ENCODE measurements at places on chromosomes 7 and 10.

DNA sequence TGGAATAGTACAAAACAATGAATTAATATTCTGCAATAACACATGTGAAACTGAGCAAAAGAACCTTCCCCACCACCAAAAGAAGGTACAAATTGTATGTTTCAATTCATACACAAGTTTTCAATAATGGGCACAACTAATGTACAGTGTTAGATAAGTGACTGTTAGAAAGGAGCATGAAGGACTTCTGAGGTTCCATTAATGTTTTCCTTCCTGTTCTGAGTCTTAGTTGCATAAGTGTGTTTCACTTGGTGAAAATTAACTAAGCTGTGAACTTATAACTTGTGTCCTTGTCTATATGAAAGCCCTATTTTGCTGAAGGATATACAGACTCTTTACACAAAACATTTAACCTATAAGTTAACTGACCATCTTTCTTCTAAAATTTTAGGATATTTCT lies 8.2 kb downstream of the GSAP start:
- DNase-seq: no peak

GRCh38 chr7:95303013-95303905 lies 21.1 kb downstream of the PON1 start:
- DNase-seq: no peak

- DNase-seq: no peak
These were observed 339.4 kb downstream of the FRMD4A start for GRCh38 chr10:13991353-13991752.

GRCh38 chr10:75245354-75246250 lies 9.8 kb upstream of the COMTD1 start:
- peak; percentile 39 for DNase-seq

DNA sequence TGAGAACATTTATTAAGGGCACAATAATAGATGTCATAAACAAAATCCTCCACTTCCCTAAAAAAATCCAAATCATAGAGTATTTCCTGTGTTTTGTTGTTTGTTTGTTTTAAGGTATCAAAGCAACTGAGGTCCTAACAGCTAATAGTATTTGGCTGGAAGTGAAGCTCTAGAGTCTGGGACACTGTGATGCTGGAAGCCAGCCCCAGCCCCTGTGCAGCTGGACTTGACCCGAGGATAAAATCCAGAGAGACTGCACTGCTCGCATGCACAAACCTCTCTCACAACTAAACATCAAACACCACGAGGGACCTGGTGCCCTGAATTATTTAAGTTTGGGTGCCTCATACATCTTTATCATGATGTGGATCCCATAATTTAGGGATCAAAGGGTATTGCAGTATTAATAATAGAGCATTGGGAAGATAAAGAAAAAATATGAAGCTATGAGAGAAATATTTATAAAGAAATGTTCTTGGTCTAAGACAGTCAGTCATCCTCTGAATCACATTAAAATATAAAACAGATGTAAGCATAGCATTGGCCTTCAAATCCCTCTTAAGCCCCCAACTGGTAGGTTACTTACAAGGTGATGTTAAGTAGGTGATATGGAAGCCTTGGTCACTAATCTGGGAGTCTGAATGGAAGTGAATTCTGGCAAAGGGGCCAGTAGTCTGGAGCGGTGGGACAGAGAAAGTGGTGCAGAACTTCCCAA lies 44.4 kb downstream of the CUBN start:
- no peak for DNase-seq

DNA sequence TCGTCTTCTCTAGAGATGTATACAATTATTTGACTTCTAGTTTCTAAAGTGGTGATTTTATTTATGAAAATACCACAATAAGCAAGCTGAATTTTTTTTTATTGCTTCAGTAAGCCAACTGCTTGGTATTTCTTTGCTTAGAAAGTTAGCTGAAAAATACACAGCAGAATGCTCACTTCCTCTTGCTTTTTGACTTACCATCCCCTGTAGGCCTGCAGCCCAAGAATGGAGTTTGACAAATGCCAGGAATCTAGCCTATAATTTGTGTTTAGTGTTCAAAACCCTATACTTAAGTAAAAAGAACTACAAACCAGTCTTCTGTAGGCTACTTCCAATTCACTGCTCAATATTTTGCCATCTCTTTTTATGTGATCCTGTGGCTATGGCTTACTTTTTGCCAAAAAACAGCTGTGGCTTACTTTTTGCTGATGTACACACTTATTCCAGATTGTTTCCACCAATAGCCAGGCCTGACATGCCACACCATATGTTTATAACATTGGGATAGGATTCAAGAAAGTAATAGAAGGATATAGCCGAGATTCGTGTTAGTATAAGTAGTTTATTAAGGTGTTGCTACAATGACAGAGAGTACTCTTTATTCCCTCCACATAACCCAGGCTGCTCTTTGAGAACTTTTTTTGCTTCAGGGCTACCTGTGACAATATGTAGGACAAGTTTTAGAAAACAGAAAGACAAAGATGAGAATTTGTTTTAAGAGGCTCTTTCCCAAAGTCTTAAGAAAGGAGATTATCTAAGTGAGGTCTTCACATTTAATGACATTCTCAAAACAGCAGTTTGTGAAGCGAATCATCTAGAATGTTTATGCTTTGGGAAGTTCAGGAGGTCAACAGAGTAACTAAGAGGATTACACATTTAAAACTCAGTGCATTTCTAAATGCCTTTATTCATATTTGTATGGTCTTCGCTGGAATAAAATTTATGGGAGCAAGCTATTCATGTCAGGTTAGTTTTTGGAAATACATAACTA lies 263.9 kb upstream of the FZD1 start:
- no peak for DNase-seq

- DNase-seq: no peak
These were observed 65.0 kb upstream of the TRIM8 start for GRCh38 chr10:102579328-102579727.

All from activated effector memory CD4-positive, alpha-beta T cell treated with anti-CD3 and anti-CD28 coated beads, Interleukin-2, amount 50 U/mL, for 16 hours (primary cell).